Cortex of kidney (tissue), 1 donor: ENCODE measurements at places on chromosomes 16 and 17.

DNA sequence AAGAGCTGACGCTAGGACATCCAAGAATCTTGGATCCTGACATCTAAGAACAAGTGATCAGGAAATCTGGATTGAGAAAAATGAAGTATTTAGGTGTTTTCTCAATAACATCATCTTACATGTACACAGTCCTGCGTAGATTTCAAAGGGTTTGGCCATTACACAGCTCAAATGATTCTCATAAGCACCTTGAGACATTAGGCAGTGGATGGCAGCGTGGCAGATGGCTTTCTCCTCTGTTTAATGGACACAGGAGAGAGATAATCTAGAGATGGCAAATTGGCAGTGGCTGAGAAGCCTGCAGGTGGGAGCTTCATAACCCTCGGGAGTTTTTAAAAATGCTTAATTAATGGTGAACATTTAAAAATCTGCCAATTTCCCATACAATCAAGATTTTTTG is 137.5 kb downstream of the ZFHX3 start:
- DNase-seq: no peak

GRCh38 chr17:12107905-12108304 is 87.2 kb downstream of the MAP2K4 start:
- DNase-seq: no peak

DNA sequence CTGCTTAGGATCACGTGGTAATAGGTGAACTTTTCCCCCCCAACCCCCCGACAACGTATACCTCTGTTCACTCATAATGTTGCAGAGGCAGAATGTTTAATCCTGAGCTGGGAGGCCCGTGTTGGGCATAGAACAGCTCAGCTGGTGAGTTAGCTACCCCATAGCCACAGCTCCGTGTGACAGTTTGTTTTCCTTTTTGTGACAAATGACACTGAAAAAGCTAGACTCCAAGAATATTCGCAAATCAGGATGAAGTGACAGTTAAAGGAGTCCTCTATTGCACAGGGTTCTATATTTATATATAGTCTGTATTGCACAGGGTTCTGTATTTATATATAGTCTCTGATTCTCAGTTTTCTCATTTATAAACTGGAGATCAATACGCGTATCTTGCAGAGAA is 33.8 kb downstream of the MYH13 start:
- no peak for DNase-seq

DNA sequence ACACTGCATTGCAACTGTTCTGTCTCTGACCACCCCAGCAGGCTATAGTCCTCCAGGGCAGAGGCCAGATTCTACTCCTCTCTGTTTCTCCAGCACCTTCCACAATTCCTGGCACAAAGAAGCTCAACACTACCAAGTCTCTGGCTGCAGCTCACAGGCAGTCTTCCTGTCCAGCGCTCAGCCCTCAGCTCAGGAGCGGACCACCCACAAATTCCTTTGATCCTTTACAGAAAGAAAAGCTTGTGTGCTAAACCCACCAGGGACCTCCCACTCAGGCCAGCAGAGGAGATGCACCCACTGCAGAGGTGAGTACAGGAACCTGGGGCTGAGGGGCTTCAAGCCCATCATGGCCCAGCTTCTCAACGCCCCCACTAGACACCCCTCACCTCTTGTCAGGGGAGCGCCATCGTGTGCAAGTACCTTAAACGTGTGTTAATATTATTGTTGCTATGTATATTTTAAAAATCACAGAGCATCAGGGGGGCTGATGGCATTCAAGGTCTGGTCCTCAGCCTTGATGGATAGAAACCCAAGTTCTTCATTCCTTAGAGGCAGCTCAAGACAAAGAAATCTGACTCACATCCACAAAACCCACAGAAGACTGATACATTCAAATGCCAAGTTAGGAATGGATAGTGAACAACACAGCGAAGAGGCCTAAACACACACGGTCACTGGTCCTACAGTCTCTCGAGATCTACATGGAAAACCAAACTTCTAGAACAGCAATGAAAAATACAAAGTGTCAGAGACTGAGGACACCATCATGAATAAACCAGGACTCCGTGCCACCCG is 8.4 kb downstream of the HSDL1 start:
- no peak for DNase-seq

- no peak for DNase-seq
Measured at GRCh38 chr16:75957870-75958269, 231.6 kb upstream of the CPHXL start.

GRCh38 chr17:58352596-58353388 is 791 bp upstream of the SUPT4H1 start:
- DNase-seq: no peak

DNA sequence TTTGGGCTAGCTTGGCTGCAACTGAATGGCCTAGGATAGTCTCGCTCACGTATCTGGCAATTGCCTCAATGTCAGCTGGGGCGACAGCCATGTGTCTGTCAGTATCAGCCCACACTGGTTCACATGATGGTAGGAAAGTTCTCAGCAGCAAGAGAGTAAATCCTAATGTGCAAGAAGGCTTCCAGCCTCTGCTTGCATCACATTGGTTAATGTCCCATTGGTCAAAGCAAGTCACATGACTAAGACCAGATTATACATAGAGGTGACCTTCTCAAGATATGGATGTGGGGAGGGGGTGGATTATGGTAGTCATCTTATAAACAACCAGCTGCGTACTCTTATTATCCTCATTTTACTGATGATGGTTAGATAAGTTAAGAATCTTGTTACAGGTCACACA is 31.0 kb downstream of the CHP2 start:
- no peak for DNase-seq

DNA sequence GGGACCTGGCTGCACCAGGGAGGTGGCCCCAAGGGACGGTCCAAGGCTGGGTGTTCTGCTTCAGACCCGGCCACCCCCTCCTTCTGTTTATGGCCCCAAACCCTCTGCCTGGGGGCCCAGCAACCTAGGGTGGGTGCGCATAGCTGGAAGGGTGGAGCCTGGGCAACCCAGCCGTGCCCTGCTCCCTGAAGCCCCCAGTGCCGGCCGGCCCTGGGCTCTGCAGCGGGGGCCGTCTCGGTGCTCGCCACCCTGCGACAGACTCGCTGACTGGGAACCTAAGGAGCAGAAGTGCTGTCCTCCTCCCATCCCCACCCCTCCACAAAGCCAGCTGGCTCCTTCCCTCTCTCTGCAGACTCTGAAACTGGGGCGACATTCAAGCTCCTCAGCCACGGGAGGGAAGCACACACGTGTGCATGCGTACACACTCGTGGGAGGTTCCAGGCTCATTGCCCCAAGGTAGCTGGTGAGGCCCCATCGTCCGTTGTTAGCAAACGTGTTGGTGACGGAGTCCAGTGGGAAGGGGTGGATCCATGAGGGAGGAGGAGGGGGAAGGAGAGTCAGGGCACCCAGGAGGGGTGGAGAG is 43.4 kb downstream of the ENGASE start:
- no peak for DNase-seq

GRCh38 chr16:88835383-88835782 is 21.4 kb downstream of the GALNS start:
- no peak for DNase-seq

- DNase-seq: no peak
Measured at GRCh38 chr16:72191551-72191950, 19.6 kb upstream of the PMFBP1 start.

DNA sequence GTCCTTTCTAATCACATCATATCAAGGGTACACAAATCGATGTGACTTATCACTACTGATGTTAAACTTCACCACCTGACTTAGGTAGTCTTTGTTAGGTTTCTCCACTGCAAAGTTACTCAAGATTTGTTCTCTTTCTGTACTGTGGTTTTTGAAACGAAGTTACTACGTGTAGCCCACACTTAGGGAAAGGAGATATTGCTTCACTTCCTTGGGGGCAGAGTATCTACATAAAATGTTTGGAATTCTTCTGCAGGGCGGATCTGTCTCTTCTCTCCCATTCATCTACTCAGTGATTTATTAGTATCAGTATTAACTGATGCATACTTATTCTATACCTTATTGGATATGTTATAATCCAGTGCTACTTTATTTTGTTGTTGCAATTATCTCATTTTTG is 403.6 kb upstream of the MON1B start:
- no peak for DNase-seq

GRCh38 chr17:15019158-15019557 is 246.0 kb downstream of the PMP22 start:
- no peak for DNase-seq

DNA sequence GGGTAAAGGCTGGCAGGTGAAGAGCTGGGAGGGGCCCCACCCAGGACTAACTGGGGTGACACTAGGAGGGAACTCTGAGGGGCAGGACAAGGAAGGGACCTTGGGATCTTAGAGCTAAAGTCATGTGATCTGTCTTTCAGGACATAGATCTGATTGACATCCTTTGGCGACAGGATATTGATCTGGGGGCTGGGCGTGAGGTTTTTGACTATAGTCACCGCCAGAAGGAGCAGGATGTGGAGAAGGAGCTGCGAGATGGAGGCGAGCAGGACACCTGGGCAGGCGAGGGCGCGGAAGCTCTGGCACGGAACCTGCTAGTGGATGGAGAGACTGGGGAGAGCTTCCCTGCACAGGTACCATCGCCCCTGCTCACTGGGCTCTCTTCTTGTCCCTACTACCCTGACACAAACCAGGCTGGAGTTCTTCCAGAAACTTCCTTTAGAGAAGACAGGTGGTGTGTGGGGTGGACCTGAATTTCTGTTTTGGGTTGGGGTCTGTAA is 8.1 kb downstream of the NFE2L1 start:
- DNase-seq: no peak
